ENCODE measurements at places on chromosomes 1 and 21. TPM values are rescaled to one million over a fixed set of nuclear protein-coding genes. Genes with fewer than 3 reads are reported as not detected.

SPRR2D gene
- not detected for total RNA-seq

DESI2 gene
- total RNA-seq: 54.2 TPM

SPRR1B gene
- total RNA-seq: not detected

CLCA1 gene
- not detected for total RNA-seq

ITSN1 gene
- 42.9 TPM for total RNA-seq

Data from epithelial cell of umbilical artery (primary cell).